ENCODE measurements at places on chromosomes 7 and 10.

GRCh38 chr10:122112625-122113160 is 123.7 kb downstream of the TACC2 start:
- DNase-seq, result peak; percentile 89

DNA sequence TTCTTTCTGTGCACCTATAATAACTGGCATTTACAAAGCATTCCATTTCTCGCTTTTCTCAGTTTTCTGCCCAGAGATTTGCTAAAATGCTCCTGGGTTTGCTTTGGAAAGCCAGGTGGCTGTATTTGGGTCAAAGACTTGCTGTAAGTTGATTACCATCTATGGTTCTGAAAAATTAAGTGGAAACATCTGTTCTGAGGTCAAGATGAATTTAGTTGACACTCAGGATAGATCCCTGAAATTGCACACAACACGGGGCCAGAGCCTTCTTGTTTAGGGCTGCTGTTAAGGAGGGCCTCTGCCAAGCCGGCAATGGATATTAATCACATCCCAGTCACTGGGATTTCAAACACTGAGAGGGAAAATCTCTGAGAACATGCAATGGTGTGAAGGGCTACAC is 111.6 kb upstream of the GLI3 start:
- DNase-seq, result no peak

DNA sequence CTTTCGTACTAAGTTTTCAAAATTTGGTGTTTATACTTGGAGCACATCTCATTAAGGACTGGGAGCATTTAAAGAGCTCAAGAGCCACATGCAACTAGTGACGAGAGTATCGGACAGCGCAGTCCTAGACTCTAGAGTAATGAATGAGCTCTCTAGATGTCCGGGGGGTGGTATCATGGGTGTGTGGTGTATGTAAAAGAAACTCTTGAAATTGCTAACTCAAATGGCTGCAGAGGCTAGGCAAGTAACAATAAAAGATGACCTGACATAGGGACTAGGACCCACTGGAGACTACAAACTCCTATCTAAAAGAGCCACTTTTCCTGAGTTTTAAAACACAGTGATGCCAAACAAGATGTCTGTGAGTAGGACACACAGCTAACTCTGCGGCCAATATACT is 14.0 kb downstream of the MYOZ1 start:
- no peak for DNase-seq

GRCh38 chr10:70761031-70761601 is 24.1 kb downstream of the TBATA start:
- DNase-seq, result no peak

DNA sequence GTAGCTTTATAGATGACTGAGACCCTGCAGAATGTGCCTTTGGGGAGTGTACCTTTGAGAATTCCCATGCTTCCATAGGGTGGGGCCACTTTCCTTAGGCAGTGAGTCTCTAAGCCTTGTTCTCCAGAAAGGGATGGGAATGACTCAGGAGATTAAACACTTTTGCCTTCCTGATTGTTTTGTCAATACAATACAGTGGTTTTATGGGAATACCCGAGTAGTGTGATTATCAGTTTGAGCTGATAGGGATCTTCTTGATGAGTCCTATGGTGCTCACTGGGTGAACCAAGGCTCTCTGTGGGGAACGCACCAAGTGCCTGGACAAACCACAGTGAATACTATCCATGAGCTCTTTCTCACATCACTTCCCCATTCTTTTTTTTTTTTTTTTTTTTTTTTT is 6.3 kb downstream of the MYOF start:
- DNase-seq, result peak; percentile 79

GRCh38 chr7:20079080-20079479 is 138.1 kb downstream of the MACC1 start:
- no peak for DNase-seq

- peak; percentile 94 for DNase-seq
Observed at GRCh38 chr10:126972635-126973414, 67.6 kb downstream of the DOCK1 start.

DNA sequence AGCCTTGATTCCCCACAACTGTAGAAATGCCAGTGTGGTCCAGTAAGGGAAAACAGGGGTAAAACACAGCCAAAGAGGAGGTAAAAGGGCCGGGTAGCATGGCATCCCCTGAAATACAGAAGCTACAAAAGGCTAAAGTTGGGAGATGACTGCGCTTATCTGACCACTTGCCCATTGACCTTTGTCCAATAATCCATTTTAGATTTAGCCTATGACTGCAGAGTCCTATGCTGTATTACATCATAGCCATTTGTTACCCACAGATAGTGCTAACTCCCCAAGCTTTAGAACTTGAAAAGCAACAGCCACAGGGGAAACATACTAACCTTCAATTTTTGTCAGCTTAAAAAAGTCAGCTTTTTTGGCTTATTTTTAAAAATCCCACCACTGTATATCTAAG is 26.2 kb downstream of the MTPN start:
- no peak for DNase-seq
